ENCODE measurements at places on chromosomes 13 and 19. TPM values are rescaled to one million over a fixed set of nuclear protein-coding genes. Genes with fewer than 3 reads are reported as not detected.

- DNase-seq, result no peak
These were observed 3.8 kb downstream of the DBP start for GRCh38 chr19:48633148-48634035.

DNA sequence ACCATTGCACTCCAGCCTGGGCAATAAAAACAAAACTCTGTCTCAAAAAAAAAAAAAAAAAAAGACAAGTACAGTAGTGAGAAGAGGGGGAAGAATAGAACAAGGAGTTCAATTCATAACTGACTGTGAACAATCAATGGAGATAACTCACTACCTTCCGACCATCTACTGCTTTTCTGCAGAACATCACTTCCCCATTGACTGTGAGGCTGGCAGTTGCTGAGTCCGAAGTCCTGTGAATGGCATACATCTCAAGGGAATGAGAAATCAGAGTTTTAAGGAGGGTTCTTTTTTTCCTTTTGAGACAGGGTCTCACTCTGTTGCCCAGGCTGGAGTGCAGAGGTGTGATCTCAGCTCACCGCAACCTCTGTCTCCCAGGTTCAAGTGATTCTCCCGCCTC, 11.2 kb downstream of the ZNF565 start:
- DNase-seq, result no peak

The ZNF606 gene
- total RNA-seq, result 44.7 TPM

- DNase-seq, result no peak
These were observed 17.9 kb downstream of the UBAC2 start for GRCh38 chr13:99218545-99218944.

The CCL25 gene
- not detected for total RNA-seq

- DNase-seq, result peak; percentile 64
These were observed 25.9 kb downstream of the RCBTB2 start for GRCh38 chr13:48507021-48507420.

GRCh38 chr19:17405250-17406045, at the start of gene BST2:
Gene BST2 (minus strand): TSS chr19:17405630. CDS start chr19:17405575, 55 bp downstream.
- DNase-seq, result peak; percentile 40

GRCh38 chr13:26325876-26326275, 71.9 kb downstream of the CDK8 start:
- no peak for DNase-seq

DNA sequence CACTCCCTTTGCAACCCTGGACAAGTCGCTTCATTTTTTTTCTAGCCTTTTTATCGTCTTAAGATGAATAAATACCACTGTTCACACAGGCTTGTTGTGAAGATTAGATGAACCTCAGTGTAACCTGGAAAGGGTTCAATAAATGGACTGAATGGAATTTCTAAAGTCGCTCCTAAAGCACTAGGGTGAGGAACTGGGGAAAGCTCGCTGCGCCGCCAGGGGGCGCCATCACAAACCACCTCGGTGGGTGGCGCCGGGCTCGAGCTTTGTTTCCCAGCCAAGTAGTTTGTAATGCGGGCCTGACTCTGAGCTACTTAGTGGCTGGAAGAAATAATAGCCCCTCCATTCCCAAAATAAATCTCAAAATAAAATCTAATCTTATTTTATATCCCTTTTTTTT, 2.2 kb upstream of the CEACAM6 start:
- DNase-seq, result peak; percentile 45

The SULT2A1 gene
- total RNA-seq, result not detected

- no peak for DNase-seq
These were observed 6.4 kb upstream of the FOXO1 start for GRCh38 chr13:40672765-40673397.

Data from prostate gland (tissue), 2 donors.